ENCODE measurements at places on chromosomes 3 and 15.

DNA sequence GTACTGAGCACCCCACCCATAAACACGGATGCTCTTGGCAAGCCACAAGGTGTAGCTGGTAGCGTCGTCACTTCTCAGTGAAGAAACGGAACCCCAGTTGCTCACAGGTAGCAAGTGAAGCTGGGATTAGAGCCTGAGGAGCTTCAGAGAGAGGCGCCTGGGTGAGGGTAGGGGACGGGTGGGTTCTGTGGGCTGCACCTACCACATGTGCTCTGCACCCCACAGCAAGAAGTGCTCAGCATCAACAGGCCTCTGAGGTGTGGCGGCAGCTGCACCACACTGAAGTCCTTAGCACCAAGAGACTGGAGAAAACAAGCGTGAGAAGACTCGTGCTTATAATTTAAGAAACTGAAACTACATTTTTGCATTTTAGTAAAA lies 9.8 kb downstream of the MAP6D1 start:
- no peak for DNase-seq

GRCh38 chr3:195803289-195803908 lies 8.3 kb downstream of the MUC4 start:
- DNase-seq = no peak

DNA sequence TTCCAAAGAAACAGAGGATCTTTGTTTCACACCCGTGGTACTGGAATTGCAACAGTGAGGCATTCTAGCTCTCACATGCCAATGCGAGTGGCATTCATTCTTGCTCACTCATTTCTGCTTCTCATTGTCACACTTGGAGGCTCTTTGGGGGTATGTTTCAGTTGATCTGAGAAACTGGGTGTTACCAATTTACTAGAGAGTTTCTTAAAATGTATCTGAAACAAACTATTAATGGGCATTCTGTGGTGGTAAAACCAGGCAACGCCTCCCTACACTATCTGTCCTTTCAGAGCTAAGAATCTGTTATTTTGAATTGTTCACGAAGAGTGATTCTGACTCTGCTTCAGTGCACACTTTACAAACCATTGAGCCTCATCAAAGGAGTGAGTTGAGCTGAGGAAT lies 140.6 kb upstream of the BHLHE40 start:
- no peak for DNase-seq

DNA sequence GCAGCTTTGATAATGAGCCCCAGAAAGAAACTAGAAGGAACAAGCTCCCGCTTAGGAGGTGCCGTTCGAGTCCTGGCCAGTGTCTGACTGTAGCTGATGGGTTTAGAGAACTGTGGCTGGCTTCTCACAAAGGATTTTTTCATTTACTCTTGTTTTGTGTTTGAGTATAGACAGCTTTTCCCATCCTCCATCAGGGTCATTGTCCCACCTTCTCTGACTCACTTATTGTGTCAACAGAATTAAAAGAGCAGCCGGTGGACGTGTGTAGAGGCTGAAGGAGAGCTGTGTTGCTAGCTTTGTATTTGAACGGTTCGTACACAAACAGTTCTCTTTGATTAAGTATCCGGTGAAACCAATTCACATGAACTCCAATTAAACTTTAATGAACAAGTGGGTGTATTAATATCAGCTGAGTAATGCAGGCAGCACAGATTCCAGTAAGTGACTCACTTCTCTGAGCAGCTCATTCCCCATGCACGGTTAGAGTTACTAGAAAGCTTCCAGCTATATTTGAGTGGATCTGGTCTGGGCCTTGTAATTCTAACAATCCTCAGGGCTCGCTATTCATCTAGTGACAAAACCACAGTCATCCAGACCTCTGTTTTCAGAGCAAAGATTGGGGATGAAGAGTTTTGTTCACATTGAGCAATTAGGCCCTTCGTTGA lies 141.0 kb downstream of the LPP start:
- no peak for DNase-seq

DNA sequence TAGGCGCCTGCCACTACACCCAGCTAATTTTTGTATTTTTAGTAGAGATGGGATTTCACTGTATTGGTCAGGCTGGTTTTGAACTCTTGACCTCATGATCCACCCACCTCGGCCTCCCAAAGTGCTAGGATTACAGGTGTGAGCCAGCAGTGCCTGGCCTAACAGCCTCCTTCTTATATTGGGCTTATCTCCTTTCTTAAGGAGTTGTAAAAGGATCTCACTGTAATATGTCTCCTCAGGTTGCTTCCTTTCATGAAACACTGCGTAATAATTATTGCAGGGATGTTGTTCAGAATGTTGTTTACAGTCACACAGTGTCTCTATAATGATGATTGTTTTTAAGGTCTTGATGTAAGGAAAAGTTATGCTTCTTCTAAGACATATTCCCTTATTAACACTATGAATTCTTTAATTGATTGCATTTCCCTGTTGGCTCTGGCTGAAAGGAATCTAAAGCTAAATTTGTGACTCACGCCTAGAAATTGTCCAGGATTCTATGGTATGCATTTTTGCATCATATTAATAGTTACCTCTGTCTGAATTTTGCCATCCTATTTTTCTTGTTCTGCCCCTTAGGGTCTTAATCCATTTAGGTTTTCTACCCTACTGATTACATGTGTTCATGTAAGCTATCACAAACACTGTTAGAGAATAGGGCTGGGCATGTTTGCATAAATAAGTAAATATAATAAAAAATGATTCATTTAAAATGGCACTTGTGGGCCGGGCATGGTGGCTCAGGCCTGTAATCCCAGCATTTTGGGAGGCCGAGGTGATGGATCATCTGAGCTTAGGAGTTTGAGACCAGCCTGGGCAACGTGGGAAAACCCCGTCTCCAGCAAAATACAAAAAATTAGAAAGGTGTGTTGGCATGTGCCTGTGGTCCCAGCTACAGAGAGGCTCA lies 24.5 kb upstream of the RNF111 start:
- no peak for DNase-seq

DNA sequence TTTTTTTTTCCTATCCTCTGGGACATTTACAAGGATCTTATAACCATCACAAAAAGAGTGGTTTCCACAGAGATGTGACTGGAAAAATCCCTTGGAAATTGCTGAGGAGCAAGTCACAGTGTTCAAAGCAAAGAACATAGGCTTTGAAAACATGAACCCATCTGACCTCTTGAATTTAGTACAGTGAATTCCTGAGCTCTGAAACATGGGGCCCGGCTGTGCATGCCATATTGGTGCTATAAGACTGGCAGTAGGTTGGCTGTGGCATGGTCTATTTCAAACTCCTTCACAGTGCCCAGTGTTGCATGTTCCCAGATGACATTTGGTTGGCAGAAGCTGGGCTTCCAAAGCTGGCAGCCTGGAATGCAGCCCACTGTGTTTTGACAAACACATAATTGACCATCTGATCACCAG lies 202.2 kb downstream of the TIGIT start:
- DNase-seq = no peak

DNA sequence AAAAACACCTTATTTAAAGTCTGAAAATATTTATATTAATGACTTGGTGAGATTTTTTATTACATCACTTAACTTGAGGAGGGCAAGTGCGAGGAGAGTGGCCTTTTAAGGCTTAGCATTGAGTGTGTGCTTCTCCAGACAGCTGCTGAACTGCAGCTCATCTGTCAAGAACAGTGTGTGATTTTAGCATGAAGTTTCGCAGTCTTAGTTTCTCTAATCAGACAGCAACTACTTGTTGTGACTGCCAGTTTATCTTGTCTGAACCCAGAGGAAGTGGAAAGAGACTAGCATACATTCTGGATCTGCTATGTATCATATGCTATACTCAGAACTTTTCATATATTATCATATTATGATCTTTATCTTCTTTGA lies 291.7 kb upstream of the ROPN1 start:
- DNase-seq = no peak

- no peak for DNase-seq
Observed at GRCh38 chr3:122989856-122990575, 37.5 kb downstream of the SEMA5B start.

GRCh38 chr3:132556508-132557159 lies 40.4 kb upstream of the ACKR4 start:
- DNase-seq = no peak

DNA sequence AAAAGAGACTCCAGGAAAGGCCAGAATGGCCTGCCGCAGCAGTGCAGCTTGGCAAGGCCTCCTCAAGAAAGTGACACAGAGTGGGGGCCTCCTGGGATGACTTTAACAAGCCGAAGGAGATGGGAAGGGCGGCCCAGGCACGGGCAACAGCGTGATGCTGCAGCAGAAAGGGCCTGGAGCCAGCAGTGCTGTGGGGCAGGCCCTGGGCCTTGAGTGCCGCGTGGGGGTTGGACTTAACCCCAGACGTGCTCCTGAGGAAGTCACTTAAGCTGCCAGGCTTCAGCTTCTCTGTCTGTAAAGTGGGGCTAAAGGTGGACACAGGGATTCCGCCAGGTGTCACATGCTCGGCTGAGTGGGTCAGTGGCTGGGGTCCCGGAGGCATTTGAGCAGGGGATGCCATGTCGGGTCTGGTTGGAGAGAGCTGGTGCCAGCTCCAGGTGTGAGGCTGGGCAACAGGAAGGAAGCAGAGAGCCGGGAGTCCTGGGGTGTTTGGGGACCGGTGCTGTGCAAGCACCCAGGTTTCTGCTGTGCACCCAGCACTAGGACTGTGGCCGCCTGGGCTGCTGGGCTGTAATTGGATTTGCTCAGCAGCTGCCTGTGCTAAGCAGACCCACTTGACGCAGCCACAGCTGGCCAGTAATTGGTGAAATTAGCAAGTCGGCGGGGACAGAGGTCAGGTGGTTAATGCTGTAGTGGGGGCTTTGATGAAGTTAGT lies 7.8 kb downstream of the DNAJB8 start:
- no peak for DNase-seq

- DNase-seq = no peak
Observed at GRCh38 chr3:50314816-50315215, 7.7 kb downstream of the HYAL2 start.

DNA sequence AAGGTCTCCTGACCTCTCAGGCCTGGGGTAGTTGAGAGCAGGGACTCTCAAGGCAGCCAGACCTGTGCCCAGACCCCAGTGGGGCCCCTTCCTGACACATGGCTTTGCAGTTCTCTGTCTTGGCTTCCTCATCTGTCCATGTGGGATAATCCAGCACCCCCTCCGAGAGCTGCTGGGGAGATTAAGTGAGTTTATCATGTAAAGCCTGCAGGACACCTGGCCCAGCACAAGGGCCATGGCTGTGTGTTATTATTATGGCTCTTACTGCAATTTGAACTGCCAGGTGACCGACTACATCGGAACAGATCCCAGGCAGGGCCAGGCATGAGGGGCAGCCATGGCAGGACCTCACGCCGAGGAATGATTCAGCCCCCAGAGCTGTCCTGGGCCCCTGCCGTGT lies 12.6 kb downstream of the DUSP7 start:
- DNase-seq = no peak

- DNase-seq = no peak
Observed at GRCh38 chr3:37814547-37814946, 47.1 kb upstream of the CTDSPL start.

DNA sequence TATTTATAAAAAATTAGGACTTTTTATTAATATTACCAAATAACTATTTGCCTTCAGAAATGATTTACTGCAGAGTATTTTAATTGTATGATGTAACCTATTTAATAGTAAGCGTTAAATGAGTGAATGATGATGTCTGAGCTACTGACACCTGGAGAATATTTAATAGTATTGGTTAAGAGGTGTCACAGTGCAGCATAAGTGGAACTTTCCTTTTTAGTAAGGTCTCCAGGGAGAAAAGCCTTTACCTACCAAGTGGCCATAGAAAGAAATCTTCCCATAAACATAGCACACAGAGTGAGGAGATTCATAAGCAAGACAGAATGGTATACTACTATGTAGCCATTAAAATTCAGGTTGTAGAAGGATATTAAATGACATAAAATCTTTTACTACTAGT lies 441.7 kb downstream of the TBL1XR1 start:
- DNase-seq = no peak

GRCh38 chr3:25294169-25294805 lies 133.8 kb upstream of the RARB start:
- DNase-seq = no peak

- no peak for DNase-seq
Observed at GRCh38 chr15:93173369-93173768, 84.4 kb upstream of the RGMA start.

DNA sequence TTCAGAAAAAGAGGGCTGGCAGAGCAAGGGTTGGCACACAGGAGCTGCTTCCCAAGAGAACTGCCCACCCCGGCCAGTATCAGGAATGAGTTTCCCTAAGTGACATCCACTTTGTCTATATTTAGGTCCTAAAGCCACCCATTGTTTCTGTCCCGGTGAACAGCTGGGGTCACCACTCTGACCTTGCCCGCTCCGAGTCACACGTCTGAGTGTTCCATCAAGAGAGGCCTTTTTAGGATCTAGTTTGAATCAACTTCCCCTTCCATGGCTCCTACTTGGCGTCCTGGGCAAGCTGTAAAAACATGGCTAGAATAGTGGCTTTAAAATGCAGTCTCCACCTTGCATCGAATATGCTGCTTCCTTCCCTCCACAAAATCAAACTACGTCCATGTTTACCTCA lies 109.6 kb upstream of the ARHGEF3 start:
- no peak for DNase-seq

DNA sequence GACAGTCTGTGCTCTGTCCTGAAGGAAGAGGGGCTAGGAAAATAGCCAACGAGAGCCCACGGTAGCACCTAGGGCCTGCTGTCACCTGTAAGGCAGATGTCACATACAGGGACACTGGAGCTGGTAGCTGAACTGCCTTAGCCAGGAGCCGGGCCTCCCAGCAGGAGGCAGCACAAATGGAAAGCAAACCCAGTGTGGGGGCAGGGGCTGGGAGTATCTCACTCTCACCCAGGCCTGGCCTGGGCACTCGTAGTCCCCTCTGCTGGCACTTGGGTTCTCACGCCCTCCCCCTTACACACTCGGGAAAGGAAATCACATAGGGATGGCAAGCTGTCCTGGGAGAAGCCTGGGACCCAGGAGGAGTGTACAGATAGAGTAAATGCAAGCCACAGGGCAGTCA lies 173.1 kb upstream of the CHRNA7 start:
- no peak for DNase-seq

DNA sequence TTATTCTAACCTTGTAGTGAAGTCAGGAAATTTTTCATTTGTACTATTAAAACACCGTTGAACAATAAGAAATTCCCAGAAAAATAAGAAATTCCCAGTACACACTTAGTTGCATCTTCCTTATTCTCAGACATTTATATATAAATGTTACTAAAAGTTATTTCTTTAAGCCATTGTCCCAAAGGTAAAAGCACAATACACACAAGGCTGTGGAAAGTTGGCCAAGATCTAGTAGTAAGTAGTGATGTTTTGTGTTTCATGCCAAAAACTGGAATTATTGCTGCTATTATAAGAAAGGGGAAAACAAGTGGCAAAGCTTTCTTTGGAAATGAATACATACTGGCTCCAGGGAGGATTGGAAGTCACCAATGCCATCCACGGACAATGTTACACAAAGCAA lies 802.5 kb upstream of the DPPA4 start:
- no peak for DNase-seq

GRCh38 chr15:27902680-27903385 lies 196.3 kb downstream of the OCA2 start:
- DNase-seq = no peak
